ENCODE measurements at places on chromosomes 16 and 17.

- DNase-seq: no peak
These were observed 62.0 kb downstream of the GAS7 start for GRCh38 chr17:10136258-10136981.

GRCh38 chr17:42518755-42519545 lies 17.1 kb upstream of the NAGLU start:
- no peak for DNase-seq

DNA sequence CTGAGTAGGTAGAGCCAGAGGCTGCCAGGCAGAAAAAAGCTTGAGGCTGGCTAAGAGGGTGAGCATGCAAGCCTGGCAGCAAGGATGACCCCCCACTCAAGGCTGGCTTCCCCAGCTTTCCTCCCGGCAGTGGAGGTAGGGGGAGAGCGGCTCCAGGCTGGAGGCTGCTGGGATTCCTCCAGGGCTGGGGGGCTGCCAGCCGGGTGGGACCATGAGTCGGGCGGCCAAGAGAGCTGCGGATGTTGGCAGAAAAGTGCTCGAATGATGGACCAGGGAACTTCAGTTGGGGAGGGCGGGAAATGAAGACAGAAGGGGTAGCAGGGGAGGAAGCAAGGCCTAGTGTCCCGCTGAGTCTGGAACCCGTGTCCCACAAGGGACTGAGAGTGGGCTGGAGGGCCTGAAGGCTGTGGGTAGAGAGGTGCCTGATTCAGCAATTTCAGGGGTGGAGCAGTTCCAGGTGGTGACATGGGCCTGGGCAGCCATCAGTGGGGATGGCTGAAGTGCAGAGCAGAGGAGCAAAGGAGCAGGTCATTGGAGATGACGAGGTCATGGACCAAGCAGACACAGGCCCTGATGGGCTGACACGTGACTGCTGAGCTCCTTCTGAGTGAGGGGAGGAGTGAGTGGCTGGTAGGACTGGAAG lies 20.3 kb downstream of the HSD11B2 start:
- DNase-seq: no peak

DNA sequence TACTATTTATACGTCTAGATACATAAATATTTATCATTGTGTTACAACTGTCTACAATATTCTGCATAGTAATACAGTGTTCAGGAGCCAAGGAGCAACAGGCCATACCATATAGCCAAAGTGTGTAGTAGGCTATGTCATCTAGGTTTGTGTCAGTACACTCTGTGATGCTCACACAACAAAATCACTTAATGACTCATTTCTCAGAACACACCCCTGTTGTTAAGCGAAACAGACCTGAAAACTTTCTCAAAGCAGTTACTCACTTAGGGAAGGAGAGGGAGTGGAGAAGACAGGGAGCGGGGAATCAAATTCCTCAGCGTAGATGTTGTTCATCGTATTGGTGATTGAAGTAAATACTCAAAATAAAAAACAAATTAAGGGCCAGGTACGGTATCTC lies 269.5 kb downstream of the STX8 start:
- DNase-seq: no peak

- DNase-seq: no peak
These were observed 105.9 kb upstream of the CACNG3 start for GRCh38 chr16:24150282-24150681.

DNA sequence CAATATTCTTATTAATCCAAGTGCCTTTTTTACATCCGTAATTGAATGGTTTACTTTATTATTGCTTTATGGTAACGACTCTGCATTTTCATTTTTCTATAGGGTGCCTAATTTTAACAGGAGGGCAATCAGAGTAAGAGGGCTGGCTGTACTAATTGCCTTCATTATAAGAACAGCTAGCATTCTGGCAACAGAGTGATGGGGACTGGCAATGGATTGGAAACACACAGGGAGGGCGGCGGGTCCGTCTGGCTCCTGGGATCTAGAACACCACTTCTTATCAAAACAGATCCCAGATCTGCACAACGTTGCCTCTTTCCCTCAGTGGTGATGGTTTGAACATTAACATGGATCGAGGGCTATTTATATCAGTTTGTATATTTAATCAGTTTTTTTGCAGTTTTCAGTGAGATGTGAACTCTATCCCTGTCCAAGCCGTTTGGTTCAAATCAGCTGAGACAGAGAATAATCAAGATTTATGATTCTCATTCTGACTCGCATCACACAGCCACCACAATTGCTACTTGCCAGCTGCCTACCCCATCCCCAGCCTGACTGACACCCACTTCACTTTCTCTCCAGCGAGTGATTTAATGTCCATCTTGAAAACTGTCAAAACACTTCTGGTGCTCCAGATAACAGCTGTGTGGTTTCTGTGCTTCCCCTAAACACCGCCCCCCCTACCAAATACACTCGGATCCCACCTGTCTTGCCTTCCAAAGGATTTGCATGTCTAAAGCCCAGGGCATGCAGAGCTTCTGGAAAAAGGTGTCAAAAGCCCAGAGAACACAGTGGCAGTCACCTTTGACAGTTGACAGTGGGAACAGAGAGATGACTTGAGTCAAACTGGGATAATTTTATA lies 327.9 kb downstream of the HS3ST4 start:
- DNase-seq: no peak

DNA sequence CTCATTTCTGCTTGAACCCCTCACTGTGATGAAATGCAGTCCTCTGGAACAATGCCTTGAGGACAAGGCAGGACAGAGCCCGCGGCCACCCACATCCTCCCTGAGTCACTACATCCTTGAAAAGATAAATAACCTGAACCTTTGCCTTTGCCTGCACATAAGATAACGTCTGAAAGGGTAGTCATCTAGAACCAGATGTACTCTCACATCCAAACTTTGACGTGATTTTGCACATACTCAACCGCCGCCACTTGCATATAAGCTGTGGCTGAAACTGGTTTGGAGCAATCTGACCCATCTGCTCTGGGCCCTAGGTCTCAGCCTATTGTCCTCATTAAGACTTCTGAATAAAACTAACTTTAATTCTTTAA lies 252.1 kb downstream of the PHKB start:
- DNase-seq: no peak

GRCh38 chr16:85541980-85542900 lies 70.9 kb upstream of the GSE1 start:
- DNase-seq: no peak

DNA sequence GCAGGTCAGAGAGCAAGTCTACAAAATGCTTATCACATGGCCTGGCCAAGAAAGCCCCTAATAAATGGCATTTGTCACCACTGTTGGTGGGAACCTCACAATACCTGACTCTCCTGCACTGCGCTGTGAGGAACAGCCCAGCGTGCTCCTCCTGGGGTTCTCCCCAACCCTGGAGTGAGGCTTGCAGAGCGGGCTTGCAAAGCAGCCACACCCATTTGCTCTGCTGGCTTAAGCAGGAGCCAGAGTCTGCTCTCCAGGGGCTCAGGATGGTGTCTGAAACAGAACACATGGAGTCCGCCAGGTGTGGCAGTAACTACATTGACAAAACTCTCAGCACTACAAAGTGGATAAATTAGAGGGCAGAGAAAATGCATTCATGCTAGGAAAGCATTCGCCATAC lies 331.0 kb upstream of the CCL2 start:
- no peak for DNase-seq

DNA sequence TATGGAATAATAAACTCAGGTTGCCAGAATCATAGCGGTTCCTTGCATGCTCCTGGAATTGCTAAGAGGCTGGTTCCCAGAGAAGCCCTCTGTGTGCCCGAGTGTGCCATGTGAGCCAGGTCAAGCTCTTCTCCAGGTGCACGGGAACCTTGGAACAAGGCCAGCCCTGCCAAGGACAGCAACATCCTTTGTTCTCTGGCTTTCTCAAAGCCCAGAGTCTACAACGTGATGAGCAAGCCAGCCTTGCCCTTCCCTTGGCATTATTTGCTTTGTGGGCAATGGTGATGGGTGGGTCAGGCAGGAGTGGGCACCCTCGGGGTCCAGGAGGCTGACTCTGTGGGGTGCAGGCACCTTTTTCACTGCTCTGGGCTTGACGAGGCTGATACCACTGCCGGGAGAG lies 14.2 kb upstream of the SEC14L1 start:
- DNase-seq: no peak

DNA sequence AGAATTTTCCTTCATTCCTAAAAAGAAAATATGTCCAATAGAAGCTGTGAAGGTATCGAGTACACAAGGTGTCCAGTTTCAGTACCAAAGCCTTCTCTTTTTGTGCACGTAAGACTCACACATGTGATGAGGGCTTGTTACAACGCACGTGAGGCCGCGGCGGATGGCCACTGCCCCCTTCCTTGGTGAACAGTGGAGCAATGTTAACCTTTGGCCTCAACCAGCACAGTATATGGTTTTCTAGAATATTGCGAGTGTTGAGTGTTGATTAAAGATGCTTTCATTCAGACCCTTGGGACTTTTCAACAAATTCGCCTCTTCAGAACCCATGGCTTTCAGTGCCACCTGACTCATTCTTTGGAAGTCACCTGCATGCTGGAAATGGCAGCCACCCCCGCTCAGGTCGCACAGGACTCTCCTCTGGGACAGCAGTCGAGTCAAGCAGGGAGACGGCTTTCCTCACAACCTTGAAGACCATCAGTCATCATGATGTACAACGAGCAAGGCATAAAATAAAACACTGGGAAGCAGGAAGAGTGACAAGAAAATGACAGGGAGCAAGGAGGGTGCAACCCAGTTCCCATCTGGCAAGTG lies 14.5 kb downstream of the MAP1LC3B start:
- no peak for DNase-seq

- DNase-seq: no peak
These were observed 43.3 kb downstream of the PGS1 start for GRCh38 chr17:78421534-78422266.

- DNase-seq: no peak
These were observed 4.3 kb upstream of the NTN1 start for GRCh38 chr17:9016941-9017552.

DNA sequence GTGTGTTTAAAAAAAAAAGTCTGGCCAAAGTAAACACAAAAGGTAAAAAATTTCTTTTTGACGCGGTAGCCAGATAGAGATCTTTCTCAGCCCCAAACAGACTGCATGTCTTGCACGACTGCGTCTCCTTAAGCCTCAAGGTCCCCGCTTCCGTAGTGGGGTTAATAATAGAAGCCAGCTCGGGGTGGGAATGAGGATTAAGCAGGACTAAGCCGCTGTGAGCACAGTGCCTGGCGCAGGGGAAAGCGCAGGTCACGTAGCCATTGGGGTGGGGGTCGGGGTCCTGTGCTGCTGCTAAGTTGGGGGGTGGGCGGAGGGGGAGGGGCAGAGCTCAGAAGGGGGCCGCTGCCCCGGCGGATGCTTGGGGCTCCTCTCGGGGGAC lies 521 bp downstream of the GGA2 start:
- no peak for DNase-seq

DNA sequence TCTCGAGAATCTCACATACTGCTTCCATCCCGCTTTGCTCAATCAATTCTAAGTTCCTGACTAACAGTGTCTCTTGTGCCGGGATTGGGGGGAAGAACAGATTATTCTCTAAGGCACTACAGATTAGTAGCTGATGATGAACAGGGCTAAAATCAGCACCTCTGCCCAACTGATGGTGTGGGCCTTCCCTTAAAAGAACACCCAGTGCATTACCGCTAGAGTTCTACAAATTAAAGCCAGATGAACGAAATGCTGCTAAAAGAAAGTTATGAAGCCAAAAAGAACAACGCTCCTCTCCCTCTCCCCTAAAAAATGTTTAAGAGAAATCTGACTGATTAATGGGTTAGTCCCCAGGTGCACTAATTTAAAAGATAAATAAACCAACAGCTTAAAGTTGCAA lies 4.4 kb downstream of the CDC27 start:
- DNase-seq: no peak

DNA sequence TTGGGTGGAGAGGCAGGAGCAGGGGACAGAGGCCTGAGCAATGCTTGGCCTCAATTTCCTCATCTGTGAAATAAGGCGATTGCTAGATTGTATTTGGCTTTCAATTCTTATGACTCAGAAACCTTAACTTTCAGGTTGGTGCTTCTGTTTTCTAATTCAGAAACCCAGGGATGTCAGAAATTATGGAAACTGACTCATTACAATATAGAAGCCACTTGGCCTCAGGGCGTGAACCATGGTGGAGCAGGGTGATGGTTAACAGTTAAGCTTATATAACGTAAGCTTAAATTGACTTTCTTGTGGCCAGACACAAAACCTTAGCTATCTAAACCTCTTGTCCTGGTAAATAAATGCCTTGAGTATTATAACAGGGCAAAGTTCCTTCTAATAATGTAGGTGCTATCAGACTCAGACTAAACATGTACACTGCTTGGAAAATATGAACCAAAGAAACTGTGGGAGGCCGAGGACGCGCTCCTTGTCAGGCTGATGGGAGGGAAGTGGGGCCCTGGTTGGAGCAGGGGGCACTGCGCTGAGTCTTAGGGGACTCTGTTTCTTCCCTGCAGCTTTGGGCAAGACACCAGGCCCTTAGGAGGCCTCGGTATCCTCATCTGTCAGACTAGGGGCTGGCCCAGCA lies 17.1 kb upstream of the SREBF1 start:
- no peak for DNase-seq

DNA sequence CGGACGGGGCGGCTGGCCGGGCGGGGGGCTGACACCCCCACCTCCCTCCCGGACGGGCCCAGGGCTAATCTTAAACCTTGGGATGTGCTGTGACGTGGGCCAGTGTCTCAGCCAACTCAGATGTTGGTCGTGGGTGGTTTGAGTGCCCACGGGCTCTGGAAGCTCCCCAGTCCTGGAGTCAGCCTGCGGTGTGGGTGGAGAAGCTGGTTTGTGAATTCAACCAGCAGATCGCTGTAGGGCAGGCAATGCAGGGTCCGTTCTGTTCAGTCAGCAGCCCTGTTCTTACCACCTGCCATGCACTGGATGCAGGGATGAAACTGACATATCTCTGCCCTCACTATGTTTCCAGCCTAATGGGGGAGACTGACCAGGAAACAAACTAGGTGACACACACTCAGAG lies 8.0 kb upstream of the ZNF500 start:
- no peak for DNase-seq

DNA sequence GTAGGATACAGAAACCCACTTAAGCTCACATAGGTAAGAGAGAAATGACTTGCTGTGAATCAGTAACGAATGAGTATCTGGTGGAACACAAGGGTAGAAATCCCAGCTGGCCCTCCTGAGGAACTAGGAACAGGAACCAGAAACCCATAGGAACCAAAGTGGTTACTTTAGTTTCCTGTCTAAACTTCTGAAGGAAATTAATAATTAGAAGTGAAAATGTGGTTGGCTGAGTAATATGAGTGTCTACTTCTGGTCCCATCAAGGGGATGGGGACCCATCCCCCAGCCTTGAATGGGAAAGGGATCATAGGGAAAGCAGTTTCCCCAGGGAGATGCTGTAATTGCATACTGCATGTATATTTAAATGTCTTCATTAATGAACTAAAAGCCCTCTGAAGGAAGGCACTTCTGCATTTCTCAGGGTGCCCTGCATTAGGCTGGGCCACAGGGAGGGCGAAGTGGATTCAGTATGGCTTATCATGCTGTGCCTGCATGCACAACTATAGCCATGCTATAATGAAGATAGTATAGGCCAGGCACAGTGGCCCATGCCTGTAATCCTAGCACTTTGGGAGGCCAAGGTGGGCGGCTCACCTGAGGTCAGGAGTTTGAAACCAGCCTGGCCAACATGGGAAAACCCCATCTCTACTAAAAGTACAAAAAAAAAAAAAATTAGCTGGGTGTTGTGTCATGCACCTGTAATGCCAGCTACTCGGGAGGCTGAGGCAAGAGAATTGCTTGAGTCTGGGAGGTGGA lies 45.6 kb downstream of the CYB5B start:
- DNase-seq: no peak

GRCh38 chr17:30579610-30580315 lies 102.6 kb downstream of the GOSR1 start:
- DNase-seq: no peak

- DNase-seq: no peak
These were observed 34.4 kb upstream of the RGS9 start for GRCh38 chr17:65102788-65103187.

GRCh38 chr17:27233059-27233458 lies 60.9 kb upstream of the WSB1 start:
- no peak for DNase-seq

All from cortex of kidney (tissue), 1 donor.